Activated B cell treated with CpG ODN at 0.5 μM for 24 hours (primary cell): ENCODE measurements at places on chromosomes 1 and 21. TPM values are rescaled to one million over a fixed set of nuclear protein-coding genes. Genes with fewer than 3 reads are reported as not detected.

DNA sequence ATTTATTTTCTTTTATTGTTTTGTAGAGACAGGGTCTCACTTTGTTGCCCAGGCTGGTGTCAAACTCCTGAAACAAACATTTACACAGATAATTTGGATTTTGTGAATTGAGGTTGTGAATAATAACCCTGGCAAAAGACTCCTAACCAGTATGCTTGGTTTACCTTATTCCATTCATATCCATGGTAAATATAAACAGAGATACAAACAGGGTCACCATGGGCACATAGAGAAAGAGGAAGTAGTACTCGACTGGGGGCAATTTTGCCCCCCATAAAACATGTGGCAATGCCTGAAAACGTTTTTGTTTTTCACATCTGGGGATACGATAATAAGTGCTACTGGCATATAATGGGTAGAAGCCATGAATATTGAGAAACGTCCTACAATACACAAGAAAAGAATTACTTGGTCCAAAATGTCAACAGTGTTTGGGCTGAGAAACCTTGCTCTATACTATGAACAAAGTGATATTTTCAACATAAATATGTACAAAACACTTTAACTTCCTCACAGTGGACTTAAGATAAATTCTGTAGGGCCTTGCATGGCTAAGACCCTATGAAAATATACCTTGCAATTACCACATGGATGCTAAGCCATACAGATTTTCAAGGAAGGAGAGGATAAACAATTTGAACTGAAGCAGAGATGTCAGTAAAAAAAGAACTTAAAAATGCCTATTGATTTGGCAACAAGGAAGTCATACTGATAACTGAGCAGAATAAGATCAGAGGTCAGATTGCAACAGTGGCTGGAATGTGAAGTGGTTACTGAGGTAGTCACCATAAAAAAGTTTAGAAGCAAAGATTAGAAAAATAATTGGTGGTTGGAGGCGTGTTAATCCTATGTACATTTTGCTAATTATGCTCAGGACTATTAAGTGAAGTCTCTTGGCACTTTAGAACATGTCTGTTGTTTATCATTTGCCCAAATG lies 27.4 kb upstream of the ASPM start:
- DNase-seq: no peak

- no peak for DNase-seq
Observed at GRCh38 chr1:54825696-54826095, 24.6 kb upstream of the TTC22 start.

DNA sequence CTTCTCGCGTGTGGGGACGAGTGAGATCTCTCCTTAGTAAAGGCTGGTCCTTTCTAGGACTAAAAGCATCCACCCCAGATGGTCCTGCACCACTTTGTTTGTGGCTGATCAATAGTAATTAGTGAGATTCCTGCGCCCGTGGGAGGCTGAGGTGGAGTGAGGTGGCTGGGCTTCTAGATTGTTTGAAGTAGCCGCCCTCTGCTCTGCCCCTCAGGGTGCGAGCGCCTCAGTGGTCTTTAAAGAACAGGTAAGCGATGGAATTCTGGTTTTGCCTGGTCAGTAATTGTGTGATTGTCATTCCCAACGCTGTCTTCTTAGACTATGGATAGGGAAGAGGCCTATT lies 20.7 kb downstream of the PEX14 start:
- DNase-seq: no peak

GRCh38 chr1:92862605-92863004 lies 30.8 kb downstream of the RPL5 start:
- no peak for DNase-seq

- DNase-seq: peak; percentile 46
Observed at GRCh38 chr1:39102537-39103327, 76.6 kb downstream of the NDUFS5 start.

- no peak for DNase-seq
Observed at GRCh38 chr1:210335001-210335400, 6.3 kb downstream of the HHAT start.

- no peak for DNase-seq
Observed at GRCh38 chr21:26782747-26783146, 62.5 kb downstream of the ADAMTS1 start.

SLC16A4 gene
- 0.89 and 1.3 TPM in 2 replicates for total RNA-seq

HEYL gene
- total RNA-seq: not detected in 2 replicates
